T-cell (primary cell): ENCODE measurements at places on chromosomes 3 and 15.

- no peak overlapping the region for H3K27ac ChIP-seq
- no peak for DNase-seq
- H3K4me3 ChIP-seq: no peak overlapping the region
- no peaks in the 10 kb centered on the region for H3K4me1 ChIP-seq
- H3K36me3 ChIP-seq: no peaks in the 10 kb centered on the region
Measured at GRCh38 chr3:144645300-144645699, 673.7 kb downstream of the DIPK2A start.

GRCh38 chr3:6733699-6734394 is 127.1 kb upstream of the GRM7 start:
- H3K36me3 ChIP-seq: no peaks in the 10 kb centered on the region
- H3K4me1 ChIP-seq: peaks cover 2% of the 10 kb centered on the region
- no peak overlapping the region for H3K27ac ChIP-seq
- H3K4me3 ChIP-seq: no peak overlapping the region
- DNase-seq: no peak
- no peaks in the 10 kb centered on the region for H3K27me3 ChIP-seq

- DNase-seq: no peak
- H3K27ac ChIP-seq: no peak overlapping the region
- H3K4me1 ChIP-seq: peaks cover 4% of the 10 kb centered on the region
- H3K27me3 ChIP-seq: no peaks in the 10 kb centered on the region
- no peaks in the 10 kb centered on the region for H3K36me3 ChIP-seq
Measured at GRCh38 chr15:80155001-80155377, 2.2 kb downstream of the FAH start.

GRCh38 chr15:95210436-95210981 is 979.1 kb downstream of the MCTP2 start:
- no peak overlapping the region for H3K4me3 ChIP-seq
- H3K27ac ChIP-seq: no peak overlapping the region
- no peaks in the 10 kb centered on the region for H3K27me3 ChIP-seq
- H3K4me1 ChIP-seq: no peaks in the 10 kb centered on the region
- no peak for DNase-seq

DNA sequence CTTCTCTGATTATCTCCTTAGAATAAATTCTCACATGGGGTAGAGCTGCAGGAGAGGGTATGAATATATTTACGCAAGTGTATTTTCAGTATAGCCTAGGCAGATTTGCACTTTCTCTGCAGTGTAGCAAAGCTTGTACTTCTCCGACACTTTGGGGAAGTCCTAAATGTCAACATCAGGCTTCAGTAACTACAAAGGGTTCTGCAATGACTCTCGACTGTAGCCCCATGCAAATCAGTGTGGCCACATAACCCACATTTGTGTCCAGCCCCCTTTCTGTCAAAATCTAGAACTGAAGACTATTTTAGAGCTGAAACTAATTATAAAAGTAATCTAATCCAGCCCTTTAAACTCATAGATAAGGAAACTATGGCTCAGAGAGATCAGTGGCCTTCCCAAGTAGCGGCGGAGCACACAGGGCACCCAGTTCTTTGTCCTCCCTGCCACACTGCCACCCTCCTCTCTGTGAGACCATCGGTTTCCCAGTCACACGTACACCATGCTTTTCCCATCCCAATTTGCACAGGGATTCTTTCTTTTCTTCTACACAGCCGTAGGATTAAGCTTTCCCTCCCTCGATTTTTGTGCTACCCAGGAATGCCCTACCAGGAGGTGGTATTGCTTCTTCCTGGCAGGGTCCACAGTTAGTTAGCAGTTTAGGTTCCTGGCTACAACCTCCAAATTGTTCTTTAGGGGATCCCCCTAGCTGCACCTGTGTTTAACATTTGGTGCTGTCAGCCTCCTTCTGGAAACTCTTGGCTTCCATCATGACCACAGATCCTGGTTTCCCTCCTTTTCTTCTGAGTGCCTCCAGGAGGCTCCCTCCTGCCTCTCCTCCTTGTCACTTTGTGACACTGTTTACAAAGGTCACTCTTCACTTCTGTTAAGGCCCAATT is 22.9 kb downstream of the MRAS start:
- H3K36me3 ChIP-seq: no peaks in the 10 kb centered on the region
- no peaks in the 10 kb centered on the region for H3K27me3 ChIP-seq
- no peak overlapping the region for H3K27ac ChIP-seq
- DNase-seq: no peak

- peaks cover 15% of the 10 kb centered on the region for H3K4me1 ChIP-seq
- peak overlapping the region; percentile 8 for H3K4me3 ChIP-seq
- no peaks in the 10 kb centered on the region for H3K27me3 ChIP-seq
- H3K36me3 ChIP-seq: peaks cover 45% of the 10 kb centered on the region
Measured at GRCh38 chr3:18411541-18411940, 13.6 kb downstream of the SATB1 start.

DNA sequence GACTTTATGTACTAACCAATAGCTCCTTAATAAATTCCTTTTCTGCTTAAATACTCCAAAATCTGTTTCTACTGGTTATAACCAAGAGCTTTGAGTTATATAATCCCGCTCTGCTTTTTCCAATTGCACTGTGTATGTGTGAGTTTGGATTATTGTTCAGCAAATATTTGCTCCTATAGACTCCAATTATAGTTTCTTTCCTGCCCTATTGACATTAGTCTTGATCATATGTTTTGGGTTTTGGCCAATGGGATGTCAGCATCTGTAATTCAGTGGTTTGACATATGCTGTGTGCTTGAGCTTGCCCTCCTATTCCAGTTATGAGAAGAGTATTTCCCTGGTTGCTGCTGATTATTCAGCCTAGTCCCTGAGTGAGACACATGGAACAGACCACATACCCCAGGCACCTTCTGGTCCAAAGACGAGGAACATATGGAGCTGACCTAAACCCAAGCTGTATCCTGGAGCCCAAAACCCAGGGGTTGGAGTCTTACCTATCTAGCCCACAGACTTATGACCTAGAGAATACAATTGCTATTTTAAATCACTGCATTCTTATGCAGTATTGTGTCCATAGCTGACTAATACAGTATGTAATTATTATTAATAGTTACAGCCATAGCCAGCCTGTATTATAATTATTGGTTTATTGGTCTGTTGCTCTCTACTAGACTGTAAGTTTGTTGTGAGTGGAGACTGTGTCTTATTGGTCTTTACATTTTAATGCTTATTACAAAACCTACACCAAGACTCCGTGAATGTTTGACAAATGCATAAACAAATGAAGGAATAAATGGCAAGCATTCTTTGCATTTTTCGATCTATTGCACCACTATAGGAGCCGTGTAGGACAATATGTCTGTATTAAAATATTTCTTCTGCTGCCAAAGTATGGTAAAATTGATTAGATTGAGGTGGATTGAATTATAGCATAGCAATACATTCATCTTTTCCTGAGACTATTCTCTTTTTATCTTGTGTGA is 11.7 kb upstream of the ZNF280D start:
- no peaks in the 10 kb centered on the region for H3K4me1 ChIP-seq
- no peaks in the 10 kb centered on the region for H3K36me3 ChIP-seq
- DNase-seq: no peak

DNA sequence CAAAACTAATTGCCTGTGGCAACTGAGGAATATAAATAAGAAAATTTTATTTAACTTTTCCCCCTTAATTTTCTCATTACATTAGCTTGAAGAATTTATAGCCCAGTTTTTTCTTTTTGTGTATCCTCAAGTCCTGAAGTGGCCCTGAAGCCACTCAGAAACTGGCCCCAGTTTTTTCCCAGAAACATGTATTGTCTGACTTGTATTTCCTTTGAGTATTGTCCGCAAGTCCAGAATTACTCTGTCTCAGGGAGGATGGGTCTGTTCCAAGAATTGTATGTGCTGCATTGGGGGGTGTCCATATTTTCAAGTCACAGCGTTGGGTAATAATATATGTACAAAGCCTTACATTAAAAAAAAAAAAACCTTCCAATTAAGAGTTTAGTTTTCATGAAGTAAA is 149.7 kb upstream of the IL12A start:
- no peak overlapping the region for H3K27ac ChIP-seq
- peaks cover 10% of the 10 kb centered on the region for H3K27me3 ChIP-seq
- no peak for DNase-seq

- H3K27me3 ChIP-seq: no peaks in the 10 kb centered on the region
- no peak for DNase-seq
- no peaks in the 10 kb centered on the region for H3K4me1 ChIP-seq
- H3K27ac ChIP-seq: no peak overlapping the region
Measured at GRCh38 chr15:65333148-65333820, 28.8 kb downstream of the RNU5B-1 start.

GRCh38 chr15:56534728-56535127 is 69.8 kb upstream of the MNS1 start:
- DNase-seq: no peak
- H3K4me3 ChIP-seq: no peak overlapping the region
- no peaks in the 10 kb centered on the region for H3K36me3 ChIP-seq
- H3K4me1 ChIP-seq: peaks cover 18% of the 10 kb centered on the region

GRCh38 chr15:28917791-28918140 is 32.0 kb downstream of the APBA2 start:
- no peak overlapping the region for H3K4me3 ChIP-seq
- no peaks in the 10 kb centered on the region for H3K27me3 ChIP-seq
- H3K27ac ChIP-seq: no peak overlapping the region
- DNase-seq: no peak
- peaks cover 2% of the 10 kb centered on the region for H3K36me3 ChIP-seq

- H3K4me3 ChIP-seq: no peak overlapping the region
- H3K36me3 ChIP-seq: no peaks in the 10 kb centered on the region
- no peaks in the 10 kb centered on the region for H3K4me1 ChIP-seq
Measured at GRCh38 chr3:24096695-24097290, 151.7 kb downstream of the NR1D2 start.

DNA sequence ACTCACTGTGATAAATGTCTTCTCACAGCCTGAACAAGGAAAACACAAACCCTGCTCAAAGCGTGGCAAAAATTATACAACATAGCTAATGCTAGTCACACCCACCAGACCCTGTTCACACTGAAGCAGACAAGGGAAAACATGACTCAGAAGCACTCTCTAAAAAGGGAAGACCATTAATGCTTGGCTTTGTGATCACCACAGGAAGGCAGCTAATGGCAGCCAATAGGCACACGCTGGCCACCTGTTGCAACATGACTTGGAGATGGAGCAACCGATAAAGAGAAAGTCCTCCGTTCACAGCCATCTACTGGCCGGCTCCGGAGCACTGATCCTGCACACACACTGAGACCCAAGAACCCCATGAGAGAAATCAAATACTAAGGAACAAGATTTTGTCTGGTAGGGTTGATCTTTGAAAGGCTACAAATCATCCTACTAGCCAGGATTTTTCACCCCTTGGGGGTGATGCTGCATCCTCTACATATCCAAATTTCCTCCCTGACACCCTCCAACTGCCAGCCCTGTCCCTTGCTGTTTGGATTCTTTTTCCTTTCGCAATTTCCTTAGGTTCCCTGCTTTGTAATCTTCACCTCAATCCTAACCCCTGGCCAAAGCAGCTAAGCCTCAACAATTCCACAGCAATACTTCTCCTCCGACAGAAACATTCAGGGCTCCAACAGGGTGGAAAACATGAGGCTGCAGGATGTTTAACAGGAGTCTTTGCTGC is 3.2 kb downstream of the ZXDC start:
- peaks cover 48% of the 10 kb centered on the region for H3K4me1 ChIP-seq
- no peak overlapping the region for H3K4me3 ChIP-seq
- no peak for DNase-seq
- peaks cover 49% of the 10 kb centered on the region for H3K36me3 ChIP-seq
- no peak overlapping the region for H3K27ac ChIP-seq

GRCh38 chr3:39405687-39406367 is 693 bp upstream of the RPSA start:
- H3K27ac ChIP-seq: peak overlapping the region; percentile 68
- peaks cover 36% of the 10 kb centered on the region for H3K4me1 ChIP-seq
- no peak overlapping the region for H3K4me3 ChIP-seq
- no peaks in the 10 kb centered on the region for H3K27me3 ChIP-seq
- DNase-seq: no peak

DNA sequence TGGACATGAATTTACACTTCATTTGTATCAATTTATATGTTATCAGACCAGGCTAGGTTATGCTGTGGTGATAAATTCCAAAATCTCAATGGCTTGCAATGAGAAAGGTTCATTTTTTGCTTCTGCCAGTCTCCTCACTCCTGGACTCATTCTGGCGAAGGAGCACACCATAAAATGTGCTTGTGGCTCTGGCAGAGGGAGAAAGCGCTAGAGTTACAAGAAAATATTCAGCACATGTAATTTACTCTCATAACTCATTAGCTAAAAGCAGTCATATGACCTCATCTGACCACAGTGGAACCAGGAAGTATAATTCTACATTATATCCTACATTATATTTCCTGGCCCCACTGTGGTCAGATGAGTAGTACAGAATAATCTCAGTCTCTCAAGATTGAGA is 193.8 kb downstream of the BCHE start:
- no peak overlapping the region for H3K27ac ChIP-seq
- no peak for DNase-seq
- no peaks in the 10 kb centered on the region for H3K4me1 ChIP-seq

DNA sequence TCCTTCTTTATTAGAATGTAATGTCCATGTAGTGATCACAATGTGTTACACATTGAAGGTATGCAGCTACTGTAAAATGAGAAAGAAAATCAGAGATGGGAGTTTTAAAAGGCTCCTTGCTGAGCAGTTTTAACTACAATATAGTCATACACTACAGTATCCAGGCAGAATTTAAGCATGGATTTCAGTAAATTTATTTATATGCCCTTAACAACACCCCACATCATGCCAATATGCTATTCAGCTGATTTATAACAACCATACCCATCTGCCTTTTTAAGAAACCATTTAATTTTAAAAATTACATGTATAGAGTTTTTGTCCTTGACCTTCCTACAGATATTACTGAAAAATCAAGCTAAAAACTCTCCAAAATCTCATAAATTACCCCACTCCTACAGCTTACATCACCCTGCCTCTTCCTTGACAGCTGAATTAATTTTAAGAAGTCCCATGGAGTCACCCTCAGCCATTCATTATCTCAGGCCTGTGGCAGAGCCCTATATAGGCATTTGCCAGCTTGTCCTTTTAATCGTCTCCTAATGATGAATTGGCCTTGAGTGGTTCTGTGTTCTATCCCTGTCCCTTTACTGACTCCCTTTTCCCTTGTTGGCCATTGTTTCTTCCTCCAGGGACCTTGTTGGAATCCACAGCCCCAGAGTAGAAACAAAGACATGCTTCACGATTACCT is 797.6 kb upstream of the ARRDC4 start:
- H3K27ac ChIP-seq: no peak overlapping the region
- DNase-seq: no peak
- no peaks in the 10 kb centered on the region for H3K27me3 ChIP-seq
- H3K4me3 ChIP-seq: no peak overlapping the region
- H3K36me3 ChIP-seq: no peaks in the 10 kb centered on the region
